COR-L47 (cell line): ENCODE measurements at places on chromosomes 6 and 20.

- peak; percentile 11 for DNase-seq
Observed at GRCh38 chr6:111653979-111654378, 48.3 kb upstream of the TRAF3IP2 start.

- no peak for DNase-seq
Observed at GRCh38 chr6:131947986-131948661, 3.0 kb downstream of the CCN2 start.

DNA sequence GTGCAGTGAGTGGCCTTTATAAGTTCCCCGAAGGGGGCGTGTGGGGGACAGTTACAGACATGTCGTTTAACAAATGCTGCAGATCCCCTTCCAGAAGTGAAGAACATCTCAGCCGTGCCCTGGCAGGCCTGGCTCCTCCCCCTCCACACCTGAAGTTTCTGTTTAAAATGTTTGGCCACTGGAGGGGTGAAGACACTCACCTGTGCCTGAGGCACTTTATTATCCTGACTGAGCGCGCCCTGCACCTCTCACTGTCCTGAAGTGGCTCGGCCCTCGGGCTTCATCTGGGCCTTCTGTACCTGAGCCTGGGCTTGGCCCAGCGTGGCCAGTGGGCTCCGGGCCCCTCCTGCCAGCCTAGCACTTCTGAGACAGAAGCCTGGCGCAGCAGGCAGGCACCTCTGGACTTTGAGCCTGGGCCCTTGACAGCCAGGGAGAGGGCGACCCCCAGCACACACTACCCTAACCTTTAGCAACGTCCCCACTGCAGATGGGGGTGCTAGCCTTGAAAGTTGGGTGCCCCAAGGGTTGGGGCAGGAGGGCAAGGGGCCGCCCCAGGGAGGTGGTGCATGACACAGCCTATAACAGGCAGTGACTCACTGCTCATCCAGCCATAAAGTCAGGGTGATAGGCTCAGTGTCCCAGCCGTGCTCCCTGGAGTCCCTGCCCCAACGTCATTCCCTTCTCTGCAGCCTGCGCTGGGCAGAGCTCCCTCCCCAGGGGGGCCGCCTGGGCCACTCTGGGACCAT, 13.6 kb upstream of the GATA5 start:
- no peak for DNase-seq

- DNase-seq = no peak
Observed at GRCh38 chr6:90274451-90275030, 22.1 kb downstream of the BACH2 start.

DNA sequence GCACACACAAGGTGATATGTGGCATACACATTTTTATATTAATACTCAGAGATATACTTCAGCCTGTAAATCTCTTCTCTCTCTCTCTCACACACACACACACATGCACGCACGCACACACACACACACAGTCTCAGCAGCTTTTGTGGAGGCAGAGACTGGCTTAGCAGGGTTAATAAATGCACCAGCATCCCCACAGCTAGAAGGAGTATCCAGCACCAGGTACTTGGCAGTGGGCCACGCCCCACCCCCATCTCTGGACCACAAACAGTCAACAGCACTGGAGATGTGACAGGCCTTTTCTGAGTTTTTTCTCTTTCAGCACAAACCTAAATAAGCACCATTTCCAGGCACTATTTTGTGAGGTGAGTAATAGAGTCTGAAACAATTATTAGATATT, 47.3 kb upstream of the LRFN2 start:
- peak; percentile 90 for DNase-seq

DNA sequence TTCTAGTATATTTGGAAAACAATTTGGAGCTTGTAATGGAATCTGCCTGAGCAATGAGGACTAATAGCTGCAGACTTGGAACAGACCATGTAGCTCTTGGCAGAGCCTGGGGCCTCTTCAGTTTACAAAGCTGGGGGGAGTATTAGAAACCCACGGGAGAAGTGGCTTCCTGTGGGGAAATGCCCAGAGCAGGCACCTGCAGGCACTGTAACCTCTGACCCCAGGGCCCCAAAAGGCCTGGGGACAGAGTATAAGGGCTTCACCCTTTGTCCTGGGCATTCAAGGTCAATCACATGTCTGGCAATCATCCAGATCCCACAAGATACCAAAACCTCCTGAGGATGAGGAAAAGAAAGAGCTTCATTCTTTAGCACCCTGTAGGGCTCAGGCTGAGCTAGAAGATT, 19.4 kb downstream of the PKIG start:
- DNase-seq = no peak

- no peak for DNase-seq
Observed at GRCh38 chr6:167678102-167679101, 148.3 kb upstream of the AFDN start.
